Aorta (tissue), 5 donors: ENCODE measurements at places on chromosomes 5 and 9. TPM values are rescaled to one million over a fixed set of nuclear protein-coding genes. Genes with fewer than 3 reads are reported as not detected.

Gene CERCAM
- total RNA-seq, result 46.0 TPM

DNA sequence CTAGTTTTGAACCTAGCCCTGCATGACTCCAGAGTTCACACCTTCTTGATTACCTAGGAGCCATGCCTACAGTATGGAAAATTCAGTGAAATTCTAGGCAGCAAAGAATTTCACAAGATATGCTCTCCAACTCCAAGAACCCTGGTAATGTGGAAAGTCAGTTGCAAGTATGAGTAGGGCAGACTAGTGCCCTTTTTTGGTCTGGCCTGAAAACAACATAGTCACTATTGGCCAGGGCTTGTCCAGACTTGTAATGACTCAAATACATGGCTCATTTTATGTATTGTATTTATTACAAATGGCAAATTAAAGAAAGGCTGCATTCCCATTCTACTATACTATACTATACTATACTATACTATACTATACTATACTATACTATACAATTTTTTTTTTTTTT lies 160.4 kb downstream of the ESM1 start:
- no peak for DNase-seq

DNA sequence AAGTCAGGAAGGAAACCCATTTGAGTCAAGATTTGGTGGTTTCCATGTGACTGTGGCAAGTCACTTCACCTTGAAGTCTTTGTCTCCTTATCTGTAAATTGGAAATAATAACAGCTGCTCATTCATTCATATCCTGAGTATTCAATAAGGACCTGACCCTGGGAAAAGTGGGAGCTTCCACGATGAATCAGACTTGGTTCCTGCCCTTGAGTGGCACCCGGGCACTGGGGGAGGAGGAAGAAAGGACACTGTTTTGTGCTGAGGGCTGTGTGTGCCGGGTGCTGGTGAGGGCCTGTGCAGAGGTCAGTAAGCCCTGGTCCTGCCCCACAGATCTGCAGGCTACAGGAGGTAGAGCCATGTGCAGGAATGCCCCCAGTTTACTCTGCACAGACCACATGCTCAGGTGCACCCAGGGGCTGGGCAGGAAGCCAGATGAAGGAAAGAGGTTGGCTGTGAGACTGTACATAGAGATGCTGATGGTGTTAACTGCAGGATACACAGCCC lies 6.8 kb downstream of the NDST1 start:
- DNase-seq, result no peak

DNA sequence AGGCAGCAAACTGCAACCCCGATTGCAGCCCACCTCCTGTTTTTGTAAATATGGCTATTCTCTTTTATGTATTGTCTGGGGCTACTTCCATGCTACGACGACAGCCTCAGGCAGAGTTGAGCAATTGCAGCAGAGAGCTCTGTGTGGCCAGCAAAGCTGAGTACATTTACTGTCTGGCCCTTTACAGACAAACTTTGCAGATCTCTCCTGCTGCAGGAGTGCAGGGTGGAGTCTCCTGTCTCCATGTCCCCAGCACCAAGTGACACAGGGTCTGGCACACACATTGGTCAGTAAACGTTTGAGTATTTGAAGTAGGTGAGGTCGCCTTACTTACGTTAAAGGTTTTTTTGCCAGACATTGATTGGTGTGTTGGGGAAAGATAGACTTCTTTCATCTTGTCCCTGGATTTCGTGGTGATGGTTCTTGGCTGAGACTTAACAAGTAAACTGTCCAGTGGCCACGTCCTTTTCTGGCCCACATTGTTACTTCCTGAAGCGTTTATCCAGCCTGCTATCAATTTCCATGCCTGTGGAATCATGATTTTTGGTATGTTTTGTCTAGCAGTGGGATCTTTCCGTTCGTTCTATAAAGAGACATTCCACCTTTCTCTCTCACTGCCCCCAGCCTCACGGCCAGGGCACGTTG lies 27.2 kb downstream of the PRRC2B start:
- DNase-seq, result no peak
